ENCODE measurements at places on chromosomes 6 and 20. TPM values are rescaled to one million over a fixed set of nuclear protein-coding genes. Genes with fewer than 3 reads are reported as not detected.

The SALL4 gene
- 0.32 TPM for total RNA-seq

The ULBP2 gene
- total RNA-seq = 8.3 TPM

The GABBR1 gene
- 12.2 TPM for total RNA-seq

The HTR1B gene
- 1.6 TPM for total RNA-seq

The GSS gene
- total RNA-seq = 91.0 TPM

The NRSN1 gene
- total RNA-seq = not detected

The HNF4A gene
- not detected for total RNA-seq

The KHDC1L gene
- total RNA-seq = 0.21 TPM

The SYTL3 gene
- total RNA-seq = 1.1 TPM

The TRIM39 gene
- 9.3 TPM for total RNA-seq

The SKIC2 gene
- 45.8 TPM for total RNA-seq

The BMP7 gene
- not detected for total RNA-seq

The TINAG gene
- total RNA-seq = not detected

The FAM209B gene
- total RNA-seq = 0.71 TPM

The ENPP1 gene
- 1.6 TPM for total RNA-seq

The SOX4 gene
- total RNA-seq = 24.2 TPM

The CASS4 gene
- not detected for total RNA-seq

The MLN gene
- total RNA-seq = not detected

The HLA-DQB2 gene
- not detected for total RNA-seq

The CCM2L gene
- not detected for total RNA-seq

The ULBP3 gene
- total RNA-seq = 7.0 TPM

The GSTA3 gene
- total RNA-seq = not detected

The SLC44A4 gene
- 0.25 TPM for total RNA-seq

The KCNK15 gene
- total RNA-seq = not detected

The ANKEF1 gene
- total RNA-seq = 9.7 TPM
